Esophagus mucosa (tissue), 1 donor: ENCODE measurements at places on chromosomes 1 and 21.
A peak's percentile ranks its signal among the peaks of the same experiment; 100 is the strongest.

DNA sequence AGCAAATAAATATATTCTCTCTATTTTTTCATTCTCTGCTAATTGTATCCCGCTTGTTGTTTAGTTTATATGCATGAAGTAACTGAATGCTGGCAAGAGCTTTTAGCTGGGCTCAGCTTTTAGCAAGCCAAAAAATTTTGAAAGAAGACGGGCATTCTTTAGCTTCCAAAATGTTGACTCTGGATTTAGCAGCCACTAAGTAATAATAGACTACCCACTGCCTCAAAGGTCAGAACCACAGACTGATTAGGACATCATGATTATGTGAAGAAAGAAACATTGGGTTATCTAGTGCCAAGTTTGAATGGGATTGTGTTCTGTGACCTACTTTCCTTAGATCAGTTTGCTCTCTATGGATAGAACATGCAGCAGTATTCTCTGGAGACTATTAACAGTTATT lies 80.3 kb upstream of the DPH5 start:
- ATAC-seq, result no peak

GRCh38 chr21:42918291-42918690 lies 7.1 kb downstream of the ERVH48-1 start:
- no peak for ATAC-seq

DNA sequence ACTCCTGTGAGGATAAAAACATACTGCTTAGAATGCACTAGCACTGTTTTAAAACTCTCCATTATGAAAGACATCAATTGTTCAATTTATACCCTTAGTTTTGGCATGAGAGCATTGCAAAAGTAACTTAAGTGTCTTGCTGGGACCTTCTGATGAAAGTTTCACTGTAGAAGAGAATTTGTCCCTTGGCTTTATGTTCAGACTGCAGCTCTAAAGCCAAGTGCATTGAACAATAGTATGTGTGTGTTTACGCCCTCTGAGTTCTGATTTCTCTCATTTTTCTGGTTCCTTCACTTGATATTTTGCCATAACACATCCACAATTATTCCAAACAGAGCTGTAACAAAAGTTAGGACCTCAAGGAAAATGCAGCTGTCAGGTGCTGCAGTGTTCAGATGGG lies 474.6 kb downstream of the DISC1 start:
- ATAC-seq, result no peak

- no peak for ATAC-seq
These were observed 104.1 kb downstream of the NTNG1 start for GRCh38 chr1:107244709-107245500.

- no peak for ATAC-seq
These were observed at the start of gene PIGR for GRCh38 chr1:206946261-206946660. PIGR (minus strand) TSS chr1:206946466; CDS start chr1:206940531, 5,935 bp downstream.

DNA sequence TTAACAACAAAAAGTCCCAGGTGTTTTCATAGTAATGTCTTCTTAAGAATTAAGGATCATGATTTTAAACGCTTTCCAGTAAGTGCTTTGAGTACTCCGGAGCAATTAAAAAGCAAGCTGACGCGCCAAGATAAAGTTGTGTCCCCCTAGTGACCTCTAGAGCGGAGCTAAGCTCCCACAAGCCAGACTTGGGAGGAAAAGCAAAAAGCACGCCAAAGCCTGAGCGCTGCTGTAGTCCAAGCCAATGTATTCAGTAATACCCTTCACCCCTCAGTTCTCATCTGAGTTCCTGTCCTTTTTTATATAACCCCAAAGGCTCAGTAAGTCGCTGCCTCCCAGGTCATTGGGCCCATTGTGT lies 3.5 kb upstream of the SLC44A5 start:
- ATAC-seq, result no peak

DNA sequence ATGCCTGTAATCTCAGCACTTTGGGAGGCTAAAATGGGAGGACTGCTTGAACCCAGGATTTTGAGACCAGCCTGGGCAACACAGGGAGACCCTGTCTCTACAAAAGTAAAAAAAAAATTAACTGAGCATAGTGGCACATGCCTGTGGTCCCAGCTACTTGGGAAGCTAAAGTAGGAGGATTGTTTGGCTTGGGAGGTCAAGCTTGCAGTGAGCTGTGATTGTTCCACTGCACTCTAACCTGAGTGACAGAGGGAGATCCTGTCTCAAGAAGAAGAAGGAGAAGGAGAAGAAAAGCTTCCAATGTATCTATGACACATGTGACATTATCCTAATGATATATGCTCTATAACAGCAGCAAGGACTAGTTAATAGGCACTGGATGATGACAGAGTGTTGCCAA lies 20.1 kb upstream of the ARHGAP29 start:
- no peak for ATAC-seq

DNA sequence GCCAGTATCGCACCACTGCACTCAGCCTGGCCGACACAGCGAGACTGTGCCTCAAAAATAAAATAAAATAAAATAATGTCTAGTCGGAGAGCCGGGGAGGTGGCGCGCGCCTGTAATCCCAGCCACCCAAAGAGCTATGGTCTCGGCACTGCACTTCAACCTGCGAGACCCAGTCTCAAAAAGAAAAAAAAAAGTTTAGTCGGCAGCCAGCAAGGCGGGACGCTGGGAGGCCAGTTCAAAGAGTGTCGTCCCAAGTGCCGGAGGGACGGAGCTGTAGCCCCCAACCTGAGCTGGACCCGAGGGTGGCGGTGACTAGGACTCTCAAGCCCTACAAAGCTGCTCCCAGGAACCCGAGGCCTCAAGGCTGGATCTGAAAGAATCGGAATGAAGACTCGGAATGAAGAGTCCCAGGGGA lies 632 bp upstream of the FALEC start:
- ATAC-seq, result peak; percentile 0

DNA sequence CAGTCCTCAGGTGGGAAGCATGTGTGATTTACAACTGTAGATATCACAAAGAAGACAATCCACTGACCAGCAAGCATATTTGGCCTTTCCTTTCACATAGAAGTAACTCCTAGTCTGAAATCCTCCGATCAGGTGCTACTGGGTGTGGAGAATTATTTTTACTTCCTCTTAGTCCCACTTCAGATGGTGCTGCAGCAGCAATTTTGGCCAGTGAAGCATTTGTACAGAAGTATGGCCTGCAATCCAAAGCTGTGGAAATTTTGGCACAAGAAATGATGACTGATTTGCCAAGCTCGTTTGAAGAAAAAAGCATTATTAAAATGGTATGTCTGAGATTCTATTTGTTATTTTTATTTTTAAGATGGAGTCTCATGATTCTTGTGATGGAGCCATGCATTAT lies 51.0 kb downstream of the SCP2 start:
- no peak for ATAC-seq

GRCh38 chr1:74463333-74463988 lies 49.0 kb downstream of the LRRC53 start:
- no peak for ATAC-seq
